ENCODE measurements at places on chromosomes 6 and 20. TPM values are rescaled to one million over a fixed set of nuclear protein-coding genes. Genes with fewer than 3 reads are reported as not detected.

DNA sequence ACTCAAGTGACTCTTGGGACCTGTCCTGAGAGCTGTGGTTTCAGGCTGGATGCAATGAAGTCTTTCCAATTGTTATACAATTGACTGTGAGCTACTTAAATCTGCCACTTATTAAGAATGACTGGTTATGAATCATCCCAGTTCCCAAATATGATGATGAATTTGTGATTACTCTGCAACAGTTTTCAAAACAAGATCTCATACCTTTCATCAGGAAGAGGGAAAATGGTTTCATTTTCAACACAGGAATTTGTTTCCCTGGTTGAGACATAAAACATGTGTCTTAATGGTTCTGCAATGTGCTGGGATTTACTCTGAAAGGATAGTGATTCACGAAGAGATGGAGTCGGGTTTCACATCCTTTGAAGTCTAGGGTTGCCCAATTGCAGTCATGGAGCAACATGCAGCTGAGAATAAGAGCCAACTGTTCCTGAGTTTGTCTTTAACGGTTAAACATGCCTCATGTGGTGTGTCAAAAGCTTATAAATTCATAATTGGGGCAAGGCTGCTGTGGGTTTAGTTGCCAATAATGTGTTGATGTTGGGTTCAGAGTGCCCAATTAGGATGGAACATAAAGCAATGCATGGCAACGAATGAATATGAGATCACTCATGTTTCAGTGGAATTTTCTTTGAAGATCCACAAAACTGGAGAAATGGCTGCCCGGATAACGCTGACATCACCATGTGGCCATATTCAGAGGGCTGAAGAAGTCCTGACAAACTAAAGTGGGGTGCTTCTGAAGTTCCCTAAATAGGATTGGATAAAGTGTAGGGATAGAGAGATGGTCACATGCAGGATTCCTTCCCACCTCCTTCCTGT, 41.0 kb downstream of the CYP24A1 start:
- no peak for DNase-seq

The PAX1 gene
- polyA plus RNA-seq: not detected

GRCh38 chr6:53605543-53606235, 59.9 kb downstream of the KLHL31 start:
- DNase-seq: no peak

GRCh38 chr6:25218346-25218745, 60.8 kb upstream of the CARMIL1 start:
- DNase-seq: no peak

DNA sequence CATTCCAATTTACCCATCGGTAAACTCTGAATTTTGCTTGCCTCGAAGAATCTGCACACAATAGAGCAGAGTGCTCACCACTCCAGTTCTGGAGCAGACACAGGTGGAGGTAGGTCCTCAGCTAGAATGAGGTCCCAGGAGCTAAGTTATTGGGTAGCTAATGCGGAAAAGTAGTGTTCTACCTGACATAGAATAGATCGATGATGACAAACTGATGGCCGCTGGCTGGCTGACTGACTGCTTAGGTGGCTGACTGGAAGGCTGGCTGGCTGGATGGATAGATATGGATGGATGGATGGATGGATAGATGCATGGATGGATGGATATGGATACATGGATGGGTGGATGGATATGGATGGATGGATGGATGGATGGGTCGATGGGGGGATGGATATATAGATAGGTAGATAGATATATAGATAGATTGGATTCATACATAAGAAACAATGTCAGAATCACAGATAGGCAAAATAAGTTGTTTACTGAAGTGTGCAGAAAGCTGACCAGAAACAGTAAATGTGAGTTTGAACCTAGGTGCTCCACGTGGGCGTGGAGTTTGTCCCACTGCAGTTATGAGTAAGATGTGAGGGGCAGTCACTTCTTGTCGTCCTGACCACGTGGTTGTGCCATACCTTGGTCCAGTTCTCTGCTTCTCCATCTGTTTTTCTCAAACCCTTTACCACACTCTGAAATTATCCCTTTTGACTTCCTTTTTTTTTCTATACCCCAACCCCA, 62.1 kb downstream of the TBXT start:
- DNase-seq: no peak

GRCh38 chr6:84916704-84917103, 152.3 kb upstream of the TBX18 start:
- no peak for DNase-seq

The CEP43 gene
- 16.9 TPM for polyA plus RNA-seq

Data from heart left ventricle (tissue), 16 donors.